Activated CD4-positive, alpha-beta T cell treated with anti-CD3 and anti-CD28 coated beads for 4 hours (primary cell): ENCODE measurements at places on chromosomes 5 and 9.

GRCh38 chr5:139875957-139876356, 80.3 kb downstream of the PSD2 start:
- no peak for DNase-seq

DNA sequence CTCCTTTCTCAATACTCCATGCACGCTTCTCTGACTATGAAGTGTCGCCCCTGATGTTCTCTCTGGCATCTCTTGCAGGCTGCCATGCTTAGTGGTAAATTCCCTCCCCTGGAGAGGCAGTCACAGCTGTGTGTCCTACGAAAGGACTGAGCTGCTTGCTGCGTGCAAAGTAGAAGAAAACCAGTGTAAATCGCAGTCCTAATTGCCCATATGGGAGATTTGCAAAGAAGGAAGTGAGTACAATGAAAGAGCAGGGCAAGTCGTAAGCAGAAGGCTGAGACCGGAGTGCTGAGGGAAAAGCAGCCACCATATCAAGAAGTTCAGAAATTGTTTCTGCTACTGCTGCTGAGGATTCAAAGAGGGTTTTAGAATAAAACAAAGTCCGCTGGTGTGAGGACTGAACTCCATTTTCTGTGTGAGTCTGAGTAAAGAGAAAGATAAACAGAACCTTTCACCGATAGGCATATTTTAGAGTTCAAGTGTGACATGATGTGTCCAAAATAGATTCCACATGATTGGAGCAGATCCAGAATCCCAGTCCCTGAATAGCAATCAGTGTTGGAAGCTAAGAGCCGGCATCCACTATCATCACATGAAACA, 507.8 kb upstream of the MPDZ start:
- DNase-seq, result no peak

DNA sequence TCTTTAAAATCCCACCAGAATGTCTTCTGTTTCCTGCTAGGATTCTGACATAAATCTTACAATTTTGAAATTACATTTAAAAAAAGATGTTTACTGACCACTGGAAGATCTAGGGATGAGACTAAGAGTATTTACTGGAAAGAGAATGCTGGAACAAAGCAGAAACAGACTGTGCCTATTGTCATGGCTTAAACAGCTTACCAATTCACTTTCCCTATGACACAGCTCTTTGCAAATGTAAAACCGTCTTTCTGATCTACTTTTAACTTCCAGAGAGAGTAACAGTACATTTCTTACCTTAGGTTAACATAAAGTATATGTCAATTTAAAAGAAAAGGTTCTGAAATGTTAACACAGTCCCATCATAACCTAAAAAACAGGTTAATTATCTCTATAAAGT, 10.7 kb downstream of the GIN1 start:
- no peak for DNase-seq

- no peak for DNase-seq
Measured at GRCh38 chr9:123311250-123311752, 42.9 kb upstream of the STRBP start.

DNA sequence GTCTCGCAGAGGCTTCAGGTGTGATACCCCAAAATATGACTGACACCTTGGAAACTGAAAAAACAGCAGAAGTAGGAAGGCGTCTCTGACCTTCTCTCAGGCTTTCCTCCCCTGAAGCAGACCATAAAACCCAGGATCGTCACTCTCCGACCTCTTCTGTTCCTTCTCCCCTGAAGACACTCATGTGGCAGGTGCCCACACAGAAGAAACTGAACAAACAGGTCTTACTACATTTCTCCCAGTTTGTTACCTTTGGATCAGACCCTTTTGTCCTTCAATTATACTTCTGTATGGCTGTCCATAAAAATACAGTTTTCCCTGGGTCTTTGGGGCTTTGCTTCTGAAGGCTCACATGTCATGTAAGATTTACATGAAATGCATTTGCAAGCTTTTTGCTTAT, 10.3 kb upstream of the PRUNE2 start:
- no peak for DNase-seq

- DNase-seq, result no peak
Measured at GRCh38 chr9:1775230-1775629, 239.9 kb upstream of the SMARCA2 start.

GRCh38 chr5:108760512-108760911, 12.8 kb downstream of the FER start:
- no peak for DNase-seq
